Jurkat, Clone E6-1 (cell line): ENCODE measurements at places on chromosomes 3 and 15.
A peak's percentile ranks its signal among the peaks of the same experiment; 100 is the strongest.

GRCh38 chr3:194198938-194199337 lies 63.0 kb downstream of the HES1 start:
- DNase-seq: no peak

DNA sequence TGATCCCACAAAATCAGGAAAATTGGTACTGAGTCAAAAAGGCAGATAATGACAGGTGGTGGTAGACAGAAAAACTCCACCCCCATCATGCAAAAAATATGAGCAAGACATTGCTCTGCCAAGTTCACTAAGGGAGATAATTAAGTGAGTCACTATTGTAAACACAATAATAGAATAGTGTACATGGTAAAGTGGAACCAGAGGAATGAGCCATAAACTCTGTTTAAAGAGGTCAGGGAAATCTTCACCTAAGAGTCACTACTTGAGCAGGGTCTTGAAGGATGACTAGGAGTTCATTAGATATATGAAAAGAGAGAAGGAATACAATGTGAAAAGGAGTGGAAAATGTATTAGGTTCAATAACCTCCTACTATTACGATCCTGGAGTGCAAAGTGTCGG lies 213.4 kb upstream of the PEX5L start:
- DNase-seq: no peak

DNA sequence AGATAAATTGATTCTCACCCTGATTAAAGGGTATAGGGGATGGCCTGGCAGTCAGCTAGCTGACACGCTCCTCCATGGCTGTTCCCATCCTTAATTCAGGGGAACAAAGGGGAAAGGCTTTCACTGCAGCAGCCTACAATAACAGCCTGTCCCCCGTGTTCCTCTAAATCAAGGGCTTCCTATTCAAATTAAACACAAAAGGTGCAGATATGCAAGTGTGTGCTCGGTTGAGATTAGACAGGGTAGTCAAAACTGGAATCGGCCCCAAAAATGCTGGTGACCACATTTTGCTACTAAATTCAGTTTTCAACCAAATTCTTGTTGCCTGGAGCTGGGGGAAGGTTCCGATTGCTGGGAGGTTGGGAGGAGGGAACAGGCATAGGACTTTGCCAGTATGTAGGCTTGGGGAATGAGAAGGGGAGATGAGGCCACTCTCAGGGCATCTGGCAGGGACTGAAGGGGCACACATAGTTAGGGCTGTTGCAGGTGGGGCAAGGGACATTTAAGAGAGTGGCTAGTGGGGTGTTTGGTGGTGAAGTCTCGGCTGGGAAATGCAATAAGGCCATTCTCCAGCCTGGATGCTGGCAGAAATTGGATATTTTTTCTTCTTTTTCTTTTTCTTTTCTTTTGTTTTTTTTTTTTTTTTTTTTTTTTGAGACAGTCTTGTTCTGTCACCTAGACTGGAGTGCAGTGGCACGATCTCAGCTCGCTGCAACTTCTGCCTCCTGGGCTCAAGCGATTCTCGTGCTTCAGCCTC lies 32.9 kb upstream of the CTSH start:
- no peak for DNase-seq

GRCh38 chr15:60801395-60801794 lies 322.5 kb upstream of the ICE2 start:
- no peak for DNase-seq

GRCh38 chr3:72196377-72196929 lies 411.5 kb upstream of the PROK2 start:
- DNase-seq: no peak

DNA sequence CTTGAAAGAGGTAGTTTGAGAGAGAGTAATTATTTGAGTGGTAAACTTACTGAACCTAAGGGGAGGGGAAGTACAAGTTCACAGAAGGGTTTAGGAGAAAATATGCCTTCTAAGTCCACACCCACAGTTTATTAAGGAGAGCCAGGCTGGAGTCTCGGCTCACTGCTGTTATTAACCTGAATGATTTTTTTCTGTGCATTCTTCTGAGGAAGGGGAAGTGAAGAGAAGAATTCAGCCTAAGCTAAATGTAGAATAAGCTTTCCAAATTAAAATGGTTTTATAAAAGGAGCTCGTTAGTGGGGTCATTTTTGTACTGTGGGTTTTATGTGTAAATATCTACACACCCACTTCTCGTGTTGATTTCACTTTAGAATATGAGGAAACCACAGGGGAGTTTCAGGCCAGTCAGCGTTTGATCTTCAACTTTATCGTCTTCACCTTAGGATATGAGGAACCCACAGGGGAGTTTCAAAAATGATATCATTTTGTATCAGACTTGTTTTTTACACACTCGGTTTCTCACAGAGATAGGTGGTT lies 1.5 kb downstream of the WHAMM start:
- peak; percentile 33 for DNase-seq

DNA sequence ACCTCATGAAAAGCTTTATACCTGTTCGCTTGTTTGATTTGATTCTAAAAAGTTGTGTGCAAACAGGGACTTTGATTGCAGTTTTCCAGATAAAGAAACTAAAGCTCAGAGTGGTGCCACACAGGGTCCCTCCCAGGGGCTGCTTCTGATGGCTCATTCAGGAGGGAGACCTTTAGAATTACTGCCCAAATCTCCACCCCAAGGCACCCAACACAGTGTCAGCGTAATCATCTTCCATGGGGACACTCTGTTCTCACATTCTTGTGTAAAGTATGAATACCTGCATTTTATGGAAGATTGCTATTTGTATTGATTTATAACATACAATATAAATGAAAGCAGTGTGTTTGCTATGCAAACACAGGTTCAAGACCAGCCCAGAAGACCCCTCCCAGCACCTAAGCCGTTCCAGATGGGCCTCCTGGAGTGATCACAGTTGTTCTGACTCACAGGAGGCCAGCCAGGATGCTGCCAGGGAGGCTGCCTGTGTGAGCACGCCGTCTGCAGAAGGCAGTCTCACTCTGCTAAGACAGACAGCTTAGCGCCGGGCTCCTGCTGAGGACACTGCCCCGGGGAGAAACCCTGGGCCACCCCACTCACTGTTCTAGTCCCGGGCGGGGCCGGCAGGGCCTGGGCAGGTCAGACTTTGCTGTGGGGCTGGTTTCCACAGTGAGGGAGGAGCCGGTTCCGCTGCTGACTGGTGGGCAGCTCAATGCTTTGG lies 185.6 kb downstream of the FAM43A start:
- no peak for DNase-seq

- no peak for DNase-seq
Measured at GRCh38 chr3:110579840-110580550, 491.6 kb upstream of the NECTIN3 start.

- DNase-seq: no peak
Measured at GRCh38 chr3:175005193-175005592, 146.1 kb downstream of the NAALADL2 start.

DNA sequence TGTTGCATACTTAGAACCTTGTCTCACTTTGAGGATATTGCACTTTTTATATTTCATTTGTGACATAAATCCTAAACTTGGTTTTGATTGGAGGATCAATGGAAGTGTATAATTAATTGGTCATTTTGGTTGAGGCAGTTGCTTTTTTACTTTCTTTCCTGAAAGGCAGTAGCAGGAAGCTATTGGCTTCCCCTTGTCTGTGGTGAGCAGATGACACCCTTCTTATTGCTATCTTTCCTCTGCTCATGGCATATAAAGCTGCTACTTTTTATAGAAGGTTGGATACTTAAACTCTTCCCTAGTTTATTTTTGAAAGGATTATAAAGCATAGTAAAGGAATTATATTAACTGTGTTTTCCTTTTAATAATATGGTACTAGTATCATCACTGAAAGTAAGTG lies 28.6 kb downstream of the FAM98B start:
- no peak for DNase-seq

DNA sequence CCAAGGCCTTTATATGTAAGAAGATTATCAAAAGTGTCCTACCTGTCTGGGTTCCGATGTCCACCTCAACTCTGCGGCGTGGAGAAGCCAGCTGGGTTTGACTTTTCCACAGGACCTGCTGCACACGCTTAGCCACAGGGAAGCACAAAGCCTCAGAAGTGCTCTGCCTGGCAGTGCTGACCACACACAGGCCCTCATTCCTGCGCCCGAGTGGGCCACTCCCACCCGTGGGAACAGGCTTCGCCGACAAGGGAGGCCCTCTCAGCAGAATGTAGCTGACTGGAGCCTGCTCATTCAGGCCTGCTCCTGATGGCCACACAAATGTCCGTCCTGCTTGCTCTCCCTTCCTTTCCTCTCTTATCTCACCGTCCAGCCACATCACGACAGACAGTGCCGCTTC lies 221.4 kb upstream of the LRRN1 start:
- no peak for DNase-seq

DNA sequence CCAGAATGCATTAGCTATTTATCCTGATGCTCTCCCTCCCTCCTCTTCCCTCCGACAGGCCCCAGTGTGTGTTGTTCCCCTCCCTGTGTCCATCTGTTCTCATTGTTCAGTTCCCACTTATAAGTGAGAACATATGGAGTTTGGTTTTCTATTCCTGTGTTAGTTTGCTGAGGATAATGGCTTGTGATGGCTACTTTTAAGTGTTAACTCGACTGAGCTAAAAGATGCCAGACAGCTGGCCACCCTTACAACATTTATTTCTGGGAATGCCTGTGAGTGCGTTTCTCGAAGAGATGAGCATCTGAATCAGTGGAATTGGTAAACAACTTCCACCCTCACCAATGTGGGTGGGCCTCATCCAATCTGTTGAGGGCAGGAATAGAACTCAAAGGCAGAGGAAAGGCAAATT lies 24.7 kb upstream of the TM2D3 start:
- DNase-seq: no peak

DNA sequence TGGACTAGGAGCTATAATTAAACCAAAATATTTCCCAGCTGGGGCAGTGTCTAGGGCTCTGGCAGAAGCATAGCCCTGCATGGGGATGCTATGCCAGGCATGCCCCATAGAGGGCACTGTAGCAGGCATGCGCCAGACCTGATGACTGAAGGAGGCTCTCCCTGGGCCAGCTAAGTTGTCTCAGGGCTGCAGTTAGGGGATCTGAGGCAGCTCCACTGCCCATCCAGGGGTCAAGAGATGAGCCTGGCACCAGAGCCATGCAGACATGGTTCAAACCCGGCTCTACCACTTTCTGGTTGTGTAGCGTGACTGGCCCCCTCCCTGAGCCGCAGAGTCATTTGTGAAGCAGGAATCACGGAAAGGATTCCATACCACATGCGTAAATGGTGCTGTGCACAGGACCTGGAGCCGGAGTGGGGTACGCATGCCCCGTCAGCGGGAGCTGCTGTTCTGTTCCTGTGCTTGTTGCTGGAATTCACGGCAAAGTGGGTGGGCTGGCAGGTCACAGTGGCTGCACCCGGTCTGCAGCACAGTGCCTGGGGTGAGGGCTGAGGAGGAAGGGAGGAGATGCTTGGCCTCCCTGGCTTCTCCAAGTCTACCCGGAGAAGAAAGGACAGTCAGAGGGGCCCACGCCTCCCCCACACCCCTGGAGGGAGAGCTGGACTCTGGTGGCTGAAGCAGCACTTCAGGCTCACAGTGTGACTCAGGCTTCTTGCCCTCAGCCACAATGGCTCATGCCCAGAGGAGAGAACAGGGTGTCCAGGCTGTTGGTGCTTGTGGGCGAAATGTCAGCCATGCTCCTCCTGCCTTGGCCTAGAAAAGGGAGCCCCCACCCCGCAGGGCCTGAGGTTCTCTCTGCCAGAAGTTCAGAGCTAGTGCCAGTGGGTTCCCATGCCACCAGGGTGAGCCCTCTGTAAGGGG lies 43.1 kb downstream of the DNASE1L3 start:
- DNase-seq: peak; percentile 37

DNA sequence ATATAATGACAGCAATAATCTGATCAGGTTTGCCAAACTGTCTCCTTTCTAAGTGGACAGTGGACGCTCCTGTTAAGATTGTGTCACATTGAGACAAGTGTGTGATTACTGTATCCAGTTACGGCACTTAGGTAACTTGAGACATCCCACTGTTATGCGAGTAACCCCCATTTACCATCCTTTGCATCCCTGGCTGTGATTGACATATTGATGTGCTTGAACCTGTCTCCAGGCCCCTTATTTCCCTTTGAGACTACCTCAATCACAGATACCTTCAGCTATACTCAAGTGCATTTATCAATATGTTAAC lies 785.2 kb downstream of the NR2F2 start:
- no peak for DNase-seq

GRCh38 chr3:195773956-195774537 lies 37.7 kb downstream of the MUC4 start:
- DNase-seq: no peak

DNA sequence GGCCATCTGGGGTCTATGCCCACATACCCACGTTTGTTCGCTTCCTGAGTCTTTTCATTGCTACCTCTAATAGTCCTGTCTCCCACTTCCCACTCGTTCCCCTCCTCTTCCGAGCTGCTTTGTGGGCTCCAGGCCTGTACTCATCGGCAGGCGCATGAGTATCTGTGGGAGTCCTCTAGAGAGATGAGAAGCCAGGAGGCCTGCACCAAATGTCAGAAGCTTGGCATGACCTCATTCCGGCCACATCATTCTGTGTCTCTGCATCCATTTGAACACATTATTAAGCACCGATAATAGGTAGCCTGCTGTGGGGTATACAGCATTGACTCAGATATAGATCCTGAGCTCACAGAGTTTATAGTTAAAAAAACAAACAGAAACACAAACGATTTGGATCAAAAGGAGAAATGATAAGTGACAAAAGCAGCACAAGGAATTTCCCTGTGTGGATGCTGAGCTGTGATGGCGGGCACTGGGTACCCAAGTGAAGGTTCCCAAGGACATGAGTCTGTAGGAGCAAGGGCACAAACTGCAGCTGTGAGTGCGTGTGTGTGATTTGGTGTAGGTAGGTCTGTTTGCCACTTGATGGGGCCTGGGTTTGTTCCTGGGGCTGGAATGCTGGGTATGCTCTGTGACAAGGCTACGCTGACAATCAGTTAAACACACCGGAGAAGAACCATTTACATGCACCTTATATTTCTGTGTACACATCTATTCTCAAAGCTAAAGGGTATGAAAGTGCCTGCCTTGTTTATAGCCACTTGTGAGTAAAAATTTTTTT lies 35.9 kb downstream of the NR1I2 start:
- no peak for DNase-seq

DNA sequence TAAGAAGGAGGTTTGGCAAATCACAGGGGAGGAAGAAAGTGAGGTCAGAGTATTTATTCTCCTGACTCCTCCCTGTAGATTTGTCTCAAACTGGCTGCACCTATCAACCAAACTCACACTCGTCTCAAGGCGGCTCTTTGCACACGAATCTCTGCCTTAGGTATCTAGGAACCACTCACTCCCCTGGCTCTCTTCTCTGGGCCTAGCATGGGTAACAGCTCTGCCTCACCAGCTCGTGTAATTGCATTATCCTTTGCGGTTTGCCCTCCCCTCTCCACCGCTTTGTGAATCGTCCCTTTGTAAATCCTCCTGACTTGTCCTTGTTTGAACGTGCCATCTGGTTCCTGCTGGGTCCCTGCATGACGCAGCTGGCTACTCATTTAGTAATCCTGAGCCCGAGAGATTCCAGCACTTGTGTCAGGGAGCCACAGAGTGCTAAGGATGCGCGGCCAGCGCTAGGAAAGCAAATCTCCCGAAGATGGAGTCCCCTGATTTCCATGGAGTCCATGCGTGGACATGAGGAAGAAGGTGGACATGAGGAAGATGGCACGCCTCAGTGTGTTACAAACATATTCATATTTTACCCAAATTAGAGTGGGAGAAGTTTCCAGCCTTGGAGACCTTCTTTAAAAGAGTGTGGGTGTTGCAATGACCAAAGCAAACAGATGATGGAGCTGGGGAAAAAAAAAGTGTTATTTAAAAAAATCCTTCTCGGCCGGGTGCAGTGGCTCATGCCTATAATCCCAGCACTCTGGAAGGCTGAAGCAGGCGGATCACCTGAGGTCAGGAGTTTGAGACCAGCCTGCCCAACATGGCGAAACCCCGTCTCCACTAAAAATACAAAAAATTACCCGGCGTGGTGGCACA lies 26.7 kb downstream of the NRROS start:
- peak; percentile 65 for DNase-seq
